ENCODE measurements at places on chromosomes 1 and 21. TPM values are rescaled to one million over a fixed set of nuclear protein-coding genes. Genes with fewer than 3 reads are reported as not detected.

DNA sequence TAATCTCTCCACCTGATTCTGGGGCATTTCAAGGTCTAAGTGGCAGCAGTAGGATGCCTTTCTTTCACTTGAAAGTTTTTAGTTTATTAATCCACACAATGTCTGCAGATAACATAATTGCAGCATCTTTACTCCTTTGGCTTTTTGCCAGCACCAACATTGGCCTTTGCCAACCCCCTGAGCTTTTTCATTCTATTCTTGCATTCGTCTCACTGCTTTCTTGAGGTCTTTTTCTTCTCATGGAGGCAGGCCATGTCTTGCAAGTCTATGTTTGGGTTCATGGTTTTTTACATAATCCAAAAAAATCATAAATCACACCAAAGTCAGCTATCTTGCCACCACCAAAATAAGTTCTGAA lies 30.4 kb upstream of the COG2 start:
- no peaks in the 10 kb centered on the region for H3K36me3 ChIP-seq
- no peak overlapping the region for H3K4me3 ChIP-seq
- DNase-seq = no peak
- H3K4me1 ChIP-seq = no peaks in the 10 kb centered on the region
- no peak overlapping the region for H3K27ac ChIP-seq

DNA sequence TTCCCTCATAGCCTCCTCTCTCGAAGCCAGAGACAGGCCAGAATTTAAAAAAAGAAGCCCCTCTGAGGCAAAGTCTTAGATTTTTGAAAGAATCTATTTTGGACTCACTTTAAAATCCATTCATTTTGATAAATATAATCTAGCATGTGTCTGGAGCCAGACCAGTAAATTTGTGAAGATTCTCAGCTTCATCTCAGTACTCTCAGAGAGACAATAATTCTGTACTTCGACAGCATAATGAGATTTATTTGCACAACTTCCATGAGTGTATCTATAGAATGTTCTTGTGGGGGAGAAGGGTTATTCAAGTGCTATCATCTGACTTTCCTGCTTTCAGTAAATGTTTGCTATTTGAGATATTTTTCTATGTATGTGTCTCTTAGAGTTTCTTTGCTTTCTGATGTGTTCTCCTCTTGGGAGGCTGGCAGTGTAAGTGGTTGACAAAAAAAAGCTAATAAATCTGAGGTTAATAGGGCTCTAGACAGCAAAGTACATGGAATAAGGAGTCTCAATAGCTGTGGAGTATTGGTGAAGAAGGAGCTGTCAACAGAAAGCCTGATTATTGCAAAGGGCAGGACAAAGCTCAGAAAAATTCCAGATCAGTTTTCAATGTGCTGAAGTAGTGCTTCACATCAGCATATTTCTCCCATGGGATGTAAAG lies 223.0 kb downstream of the PTBP2 start:
- H3K4me3 ChIP-seq = no peak overlapping the region
- H3K27ac ChIP-seq = no peak overlapping the region
- H3K27me3 ChIP-seq = no peaks in the 10 kb centered on the region
- H3K36me3 ChIP-seq = no peaks in the 10 kb centered on the region
- no peaks in the 10 kb centered on the region for H3K4me1 ChIP-seq
- DNase-seq = no peak

DNA sequence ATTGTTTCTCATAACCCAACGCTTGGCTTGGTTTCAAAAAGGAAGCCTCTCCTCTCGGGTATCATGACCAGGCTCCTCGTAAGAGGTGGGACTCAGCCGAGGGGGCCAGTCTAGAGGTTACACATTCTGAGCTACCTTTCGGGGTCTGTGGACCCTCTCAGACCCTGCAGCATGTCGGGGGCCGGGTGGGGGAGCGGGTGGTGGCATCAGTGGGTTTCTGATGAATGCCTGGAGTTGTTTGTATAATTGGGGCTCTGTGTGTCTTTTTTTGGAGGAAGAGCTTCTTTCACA lies 229.3 kb downstream of the CAMTA1 start:
- DNase-seq = no peak
- no peaks in the 10 kb centered on the region for H3K36me3 ChIP-seq
- no peak overlapping the region for H3K4me3 ChIP-seq
- H3K4me1 ChIP-seq = no peaks in the 10 kb centered on the region

GRCh38 chr1:115115521-115116161 lies 26.3 kb upstream of the TSPAN2 start:
- H3K27me3 ChIP-seq = no peaks in the 10 kb centered on the region
- H3K4me3 ChIP-seq = no peak overlapping the region
- H3K27ac ChIP-seq = no peak overlapping the region
- H3K36me3 ChIP-seq = no peaks in the 10 kb centered on the region

DNA sequence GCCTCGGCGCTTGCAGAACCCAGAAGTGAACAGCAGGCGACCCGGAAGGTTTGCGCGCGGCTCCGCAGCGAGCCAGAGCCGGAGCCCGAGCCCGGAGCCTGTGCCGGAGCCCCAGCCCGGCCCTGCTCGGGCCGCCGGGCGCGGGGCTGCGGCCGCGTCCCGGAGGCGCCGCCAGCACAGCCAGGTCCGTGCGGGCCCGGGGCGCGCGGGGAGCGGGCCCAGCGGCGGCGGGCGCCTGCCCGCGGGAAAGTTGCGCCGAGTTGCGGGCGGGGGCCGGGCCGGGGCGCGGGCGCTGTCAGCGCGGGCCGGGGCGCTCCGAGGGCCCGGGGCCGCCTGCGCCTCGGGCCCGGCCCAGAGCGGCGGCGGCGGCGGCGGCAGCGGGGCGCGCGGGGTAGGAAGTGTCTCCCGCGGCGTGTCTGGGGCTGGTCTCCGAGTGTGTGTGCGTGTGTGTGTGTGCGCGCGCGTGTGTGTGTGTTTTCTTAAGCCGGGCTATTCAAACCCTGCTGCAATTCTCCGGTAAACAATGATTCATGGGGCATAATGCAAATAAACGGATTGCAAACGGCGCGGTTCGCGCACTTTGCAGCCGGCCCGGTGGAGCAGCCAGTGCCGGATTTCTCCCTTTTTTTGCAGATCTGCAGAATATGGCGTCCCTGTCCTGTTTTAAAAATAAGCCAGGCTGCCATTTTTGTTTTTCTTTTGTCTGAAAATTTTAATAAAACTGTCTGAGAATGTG lies at the start of gene ZNF362:
TSS of gene ZNF362 (plus strand) at position 22 of the 736 bp plus-strand sequence. CDS start 14,083 bp downstream, outside the sequence.
- peak within 1 kb of the TSS; percentile 94 for H3K27ac ChIP-seq
- H3K4me1 ChIP-seq = peaks cover 20% of the 10 kb centered on the region
- DNase-seq = peak; percentile 44
- peak within 1 kb of the TSS; percentile 44 for H3K4me3 ChIP-seq
- no peaks in the 10 kb centered on the region for H3K27me3 ChIP-seq

GRCh38 chr1:55716610-55717009 lies 501.4 kb upstream of the USP24 start:
- H3K4me1 ChIP-seq = peaks cover 24% of the 10 kb centered on the region
- H3K27me3 ChIP-seq = no peaks in the 10 kb centered on the region
- peak overlapping the region; percentile 1 for H3K27ac ChIP-seq
- no peaks in the 10 kb centered on the region for H3K36me3 ChIP-seq
- H3K4me3 ChIP-seq = no peak overlapping the region

Gene IGSF9
- 1.0 TPM for total RNA-seq

Gene TMEM9
- 79.4 TPM for total RNA-seq

Gene KIRREL1
- 80.7 TPM for total RNA-seq
